ENCODE measurements at places on chromosomes 2 and 18.
A peak's percentile ranks its signal among the peaks of the same experiment; 100 is the strongest.

- peak; percentile 53 for DNase-seq
Observed at GRCh38 chr2:152861349-152861942, 143.0 kb downstream of the ARL6IP6 start.

DNA sequence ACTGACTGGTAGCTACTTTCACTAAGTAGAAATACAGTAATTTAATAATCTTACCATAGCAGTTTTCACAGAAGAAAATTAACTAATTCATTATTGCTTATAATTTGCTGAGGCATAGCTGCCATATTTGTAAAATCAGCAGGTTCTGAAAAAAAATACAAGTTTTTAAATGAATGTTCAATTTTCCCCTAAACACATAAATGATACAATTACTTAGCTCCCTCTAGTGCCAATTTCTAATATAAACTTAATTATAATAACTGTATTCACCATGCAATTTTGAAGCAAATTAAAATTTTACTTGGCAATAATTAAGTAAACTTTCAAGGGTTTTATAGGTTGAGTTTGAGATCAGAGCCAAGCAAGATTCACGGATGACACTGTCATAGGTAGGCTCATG lies 1321.6 kb upstream of the ACVR2A start:
- peak; percentile 4 for DNase-seq

DNA sequence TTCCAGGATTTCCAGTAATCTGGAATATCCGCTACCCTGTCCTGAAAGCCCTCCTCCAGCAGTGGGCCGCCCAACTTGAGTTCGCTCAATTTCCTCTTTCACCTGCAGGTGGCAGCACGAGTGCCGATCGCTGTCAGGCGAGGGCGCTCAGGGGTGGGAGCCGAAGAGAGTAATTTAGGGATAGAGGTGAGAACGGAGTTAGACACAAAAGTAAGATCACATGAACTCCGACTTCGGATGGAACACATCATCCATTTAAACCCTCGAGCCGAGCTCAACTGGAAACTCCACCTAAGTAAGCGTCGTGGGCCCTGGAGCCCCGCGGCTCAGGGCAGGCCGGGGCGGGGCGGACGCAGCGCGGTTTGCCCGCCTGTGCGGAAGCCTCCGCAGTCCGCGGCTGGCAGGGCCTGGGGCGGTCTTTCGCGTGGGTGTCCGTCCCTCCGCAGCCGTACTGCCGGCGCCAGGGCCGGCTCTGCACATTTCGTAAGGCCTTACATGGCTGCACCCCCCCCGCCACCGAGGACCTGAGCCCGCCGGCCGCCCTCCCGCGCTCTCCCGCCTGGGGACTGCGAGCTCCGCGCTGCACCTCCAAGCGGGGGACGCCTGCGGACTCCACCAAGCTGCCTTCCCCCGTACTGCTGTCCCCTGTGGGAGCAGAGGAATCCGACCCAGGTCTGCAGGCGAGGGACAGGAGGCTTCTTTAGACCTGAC lies 61.2 kb downstream of the SEMA4F start:
- peak; percentile 75 for DNase-seq

DNA sequence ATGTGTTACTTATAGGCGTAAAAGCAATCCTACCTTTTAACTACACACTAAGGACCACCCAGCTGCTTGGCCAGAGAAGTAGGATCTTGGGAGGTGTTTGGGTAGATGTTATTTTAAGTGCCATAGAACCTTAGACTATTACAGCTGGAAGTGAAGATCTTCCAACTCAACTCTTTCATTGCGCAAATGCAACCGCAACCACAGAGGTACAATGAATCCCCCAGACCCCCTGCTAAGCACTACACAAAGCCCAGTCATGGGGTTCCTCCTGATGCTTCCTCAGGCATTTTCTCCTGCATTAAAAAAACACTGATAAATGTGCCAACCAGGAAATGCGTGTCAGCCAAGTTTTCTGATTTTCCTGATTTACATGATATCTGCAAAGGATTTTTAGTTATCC lies 246.0 kb downstream of the LRRTM1 start:
- no peak for DNase-seq

All from LoVo (cell line).